ENCODE measurements at places on chromosomes 2 and 18. TPM values are rescaled to one million over a fixed set of nuclear protein-coding genes. Genes with fewer than 3 reads are reported as not detected.

The VIL1 gene
- 1.6 TPM for total RNA-seq

The ZNF2 gene
- total RNA-seq, result 2.7 TPM

The NOSTRIN gene
- total RNA-seq, result not detected

The GALNT14 gene
- total RNA-seq, result 0.68 TPM

The ICOS gene
- 1.7 TPM for total RNA-seq

The IL36RN gene
- not detected for total RNA-seq

The NPHP1 gene
- total RNA-seq, result 0.24 TPM

The GPR39 gene
- total RNA-seq, result not detected

The ARHGEF33 gene
- not detected for total RNA-seq

The GPR17 gene
- total RNA-seq, result not detected
